ENCODE measurements at places on chromosomes 1 and 21.

DNA sequence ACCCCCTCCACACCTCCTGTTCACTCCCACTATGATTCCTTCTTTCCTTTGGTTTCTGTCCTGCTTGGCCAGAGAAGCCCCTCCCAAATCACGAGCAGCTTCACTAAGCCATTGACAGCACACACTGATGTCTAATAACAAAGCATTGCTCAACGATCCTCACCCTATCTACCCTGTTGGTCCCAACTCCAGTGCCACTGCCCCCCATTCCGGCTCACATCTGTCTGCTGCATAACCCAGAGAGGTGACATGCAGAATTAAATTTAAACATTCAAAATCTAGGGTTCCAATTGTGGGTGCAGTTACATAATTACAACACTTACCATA lies 236.9 kb downstream of the TTLL7 start:
- DNase-seq = no peak

GRCh38 chr1:36345353-36345752 lies 21.9 kb upstream of the EVA1B start:
- no peak for DNase-seq

- DNase-seq = no peak
These were observed 2.1 kb downstream of the SAMD11 start for GRCh38 chr1:925561-926421.

DNA sequence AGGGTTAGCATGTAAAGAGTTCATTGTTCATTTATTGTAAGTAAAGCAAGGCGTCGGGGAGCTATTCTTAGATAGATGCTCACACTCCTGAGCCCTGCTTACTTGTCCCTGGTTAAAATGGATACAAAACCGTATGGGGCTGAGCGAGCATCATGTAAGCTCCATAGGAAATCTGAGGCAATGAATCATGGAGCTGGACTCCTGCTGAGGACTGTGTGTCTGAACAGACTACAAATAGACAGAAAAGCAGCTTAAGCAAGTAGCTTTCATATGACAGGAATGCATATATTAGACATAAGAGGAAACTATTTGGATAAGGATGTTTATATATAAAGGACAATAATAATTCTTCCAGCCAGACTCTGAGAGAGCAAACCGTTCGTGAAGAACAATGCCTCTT lies 604.9 kb upstream of the PTBP2 start:
- no peak for DNase-seq

DNA sequence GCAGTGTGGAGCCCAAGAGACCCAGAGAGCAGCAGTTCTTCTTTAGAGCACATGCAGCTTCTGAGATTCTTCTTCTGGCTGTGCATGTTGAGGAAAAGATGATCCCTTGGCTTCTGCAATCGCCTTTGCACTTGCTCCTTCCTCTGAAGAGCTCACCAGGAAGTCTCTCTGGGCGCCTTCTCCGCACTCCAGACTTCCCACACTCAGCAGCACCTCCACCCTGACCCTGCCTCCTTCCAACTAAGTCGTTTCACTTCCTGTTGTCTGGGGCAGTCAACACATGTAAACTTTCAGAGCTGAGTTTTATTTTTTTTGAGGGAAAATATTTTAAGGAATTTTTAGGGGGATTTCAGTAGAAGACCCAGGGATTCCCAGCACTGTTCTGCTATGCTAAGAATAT lies 73.4 kb upstream of the F3 start:
- DNase-seq = no peak

DNA sequence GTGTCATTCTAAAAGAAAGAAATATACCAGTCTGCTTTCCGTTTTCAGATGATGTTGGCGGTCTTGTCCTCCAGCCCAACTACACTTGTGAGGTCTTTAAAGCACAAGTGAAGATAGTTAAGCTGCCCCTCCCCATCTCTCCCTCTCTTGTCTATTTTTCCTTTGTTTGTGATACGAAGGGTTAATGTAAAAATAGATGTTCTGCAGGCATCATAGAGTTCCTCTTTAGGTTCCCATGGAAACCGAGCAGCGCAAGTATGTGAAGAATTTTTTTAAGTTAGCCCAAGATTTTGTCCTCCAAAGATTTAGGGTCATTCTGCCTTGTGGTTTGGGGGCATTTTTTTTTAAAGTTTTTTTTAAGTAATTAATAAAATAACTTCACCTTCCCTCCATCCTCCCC lies 232.4 kb upstream of the AJAP1 start:
- DNase-seq = no peak

DNA sequence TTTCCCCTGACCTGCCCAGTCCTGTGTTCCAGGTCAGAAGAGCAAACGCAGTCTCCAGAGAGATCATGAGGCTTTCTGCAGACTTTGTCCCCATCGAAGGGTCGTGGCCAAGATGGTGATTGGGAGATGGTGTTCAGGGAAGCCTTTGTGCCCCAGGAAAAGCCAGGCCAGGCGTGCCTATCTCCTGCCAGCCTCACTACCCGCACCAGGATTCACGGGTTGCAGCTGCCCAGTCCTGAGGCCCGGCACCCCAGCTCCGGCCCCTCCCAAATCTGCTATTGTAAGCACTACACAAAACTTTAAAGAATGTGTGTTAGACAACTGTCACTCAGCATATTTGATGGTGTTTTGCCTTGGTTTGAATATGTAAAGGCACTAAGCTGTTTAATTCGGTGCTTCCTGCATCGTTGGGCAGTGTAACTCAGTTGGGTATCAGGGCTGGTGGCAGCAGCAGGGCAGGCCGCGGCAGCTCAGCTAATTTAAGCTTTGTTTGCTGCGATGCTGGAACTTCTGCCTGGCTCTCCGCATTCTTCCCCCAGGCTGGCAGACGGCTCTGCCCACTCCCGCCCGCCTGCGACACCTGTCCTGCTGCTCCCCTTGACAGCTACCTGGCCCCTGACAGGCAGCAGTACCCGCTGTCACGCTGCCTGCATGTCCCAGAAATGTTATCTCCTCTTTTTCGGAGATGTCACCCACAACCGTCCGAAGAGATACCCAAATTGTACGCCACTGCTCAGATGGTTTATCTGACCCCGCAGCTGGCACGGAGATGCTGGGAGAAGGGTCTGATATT lies 209.0 kb upstream of the VAMP3 start:
- DNase-seq = no peak

GRCh38 chr1:27627061-27627460 lies 7.9 kb downstream of the FGR start:
- DNase-seq = no peak

Measured in anterior cingulate cortex (tissue), 58 donors.